Stimulated activated CD4-positive, alpha-beta T cell treated with anti-CD3 and anti-CD28 coated beads, Interleukin-15, amount 100 ng/mL, for 24 hours (primary cell): ENCODE measurements at places on chromosomes 3 and 15.
A peak's percentile ranks its signal among the peaks of the same experiment; 100 is the strongest.

DNA sequence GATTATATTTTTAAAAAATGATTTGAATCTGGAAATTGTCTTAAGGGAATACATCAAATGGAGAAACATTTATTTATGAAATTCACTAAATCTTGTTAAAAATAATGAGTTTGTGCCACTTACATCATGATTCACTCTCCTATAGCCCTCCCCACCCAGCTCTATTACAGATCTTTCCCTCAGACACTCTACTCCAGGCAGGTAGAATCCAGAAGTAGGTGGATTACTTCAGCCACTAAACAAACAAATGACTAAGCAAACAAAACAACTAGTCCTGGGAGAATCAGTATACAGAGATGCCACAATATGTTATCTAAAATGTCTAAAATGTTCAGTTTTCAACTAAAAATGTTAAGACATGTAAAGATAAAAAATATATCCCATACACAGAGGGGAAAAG is 608.1 kb upstream of the UBE2E2 start:
- no peak for DNase-seq

- DNase-seq: no peak
Observed at GRCh38 chr3:126287536-126288241, 69.5 kb downstream of the KLF15 start.

- DNase-seq: no peak
Observed at GRCh38 chr15:66879531-66880368, 177.7 kb downstream of the SMAD6 start.

DNA sequence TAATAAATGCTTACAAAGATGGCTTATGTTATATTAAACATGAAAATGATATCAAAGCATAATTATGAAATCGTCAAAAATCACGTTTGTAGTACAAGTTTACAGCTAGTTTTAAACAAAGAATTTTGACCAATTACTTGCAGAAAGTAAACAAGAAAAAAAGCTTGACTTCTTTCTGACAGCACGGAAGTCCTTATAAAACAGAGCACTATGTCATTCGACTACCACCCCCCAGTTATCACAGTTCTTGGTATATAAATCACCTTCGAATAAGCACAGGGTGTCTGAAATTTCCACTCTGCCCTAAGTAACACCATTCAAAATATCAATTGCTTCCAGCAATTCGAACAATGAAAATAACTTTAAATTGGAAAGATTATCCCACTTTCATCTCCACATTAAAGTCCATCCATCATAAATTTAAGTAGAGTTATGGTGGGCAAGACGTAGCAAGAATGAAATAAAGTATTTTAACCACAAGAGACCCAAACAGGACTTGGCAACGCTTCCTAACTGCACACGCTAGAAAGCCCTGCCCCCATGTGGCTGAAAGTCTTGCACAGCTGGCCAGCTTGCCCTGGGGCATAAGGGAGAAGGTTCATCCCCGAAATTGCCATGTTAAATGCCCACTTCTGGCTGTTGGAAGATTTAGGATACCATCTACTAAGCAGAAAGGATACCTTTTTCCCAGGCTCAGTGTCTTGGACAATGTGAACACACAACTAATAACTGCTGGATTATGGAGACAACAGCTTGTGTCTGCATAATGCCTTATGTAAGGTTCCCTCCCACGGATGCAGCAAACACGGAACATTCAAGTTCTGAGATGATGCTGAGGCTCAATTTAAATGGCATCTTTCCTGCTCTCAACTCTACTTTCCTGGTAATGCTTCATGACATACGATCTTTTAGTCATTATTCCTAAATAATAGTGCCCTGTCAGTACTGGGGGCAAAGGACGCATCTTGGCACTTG is 116.4 kb upstream of the TJP1 start:
- no peak for DNase-seq

DNA sequence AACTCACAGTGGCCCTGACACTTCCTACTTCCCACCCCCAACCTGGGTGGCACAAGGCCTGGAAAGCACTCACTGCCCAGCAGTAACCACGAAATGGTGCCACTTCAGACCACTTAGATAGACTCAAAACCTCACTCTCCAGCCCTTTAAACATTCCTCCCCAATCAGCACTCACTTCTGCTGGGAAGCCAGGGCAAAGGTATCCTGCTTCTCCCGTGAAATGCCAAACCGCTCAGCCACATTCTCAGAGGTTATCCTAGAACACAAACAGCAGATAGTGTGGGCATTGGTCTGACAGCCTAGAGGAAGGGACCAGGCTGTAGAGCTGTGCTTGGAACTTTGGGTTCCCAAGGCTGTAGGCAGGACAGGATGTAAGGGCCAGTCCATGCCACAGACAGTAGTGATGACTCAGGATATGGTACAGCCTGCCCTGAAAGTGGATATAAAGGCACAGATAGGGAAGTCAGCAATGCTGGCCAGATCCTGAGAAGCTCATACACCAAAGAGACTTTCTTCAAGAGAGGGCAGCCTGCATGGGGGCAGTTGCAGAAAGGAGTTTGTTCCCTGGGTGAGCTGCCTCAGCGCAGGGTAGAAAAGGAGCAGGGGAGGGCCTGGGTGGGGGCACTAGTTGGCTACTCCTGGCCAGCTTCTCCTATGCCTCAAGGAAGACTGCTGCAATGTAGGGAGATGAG is 9.2 kb downstream of the ACAA1 start:
- DNase-seq: no peak

GRCh38 chr3:111853068-111853467 is 6.0 kb upstream of the PHLDB2 start:
- DNase-seq: no peak

- DNase-seq: no peak
Observed at GRCh38 chr15:26148156-26148860, 285.2 kb upstream of the ATP10A start.

- no peak for DNase-seq
Observed at GRCh38 chr3:135237371-135238143, 442.5 kb downstream of the EPHB1 start.

DNA sequence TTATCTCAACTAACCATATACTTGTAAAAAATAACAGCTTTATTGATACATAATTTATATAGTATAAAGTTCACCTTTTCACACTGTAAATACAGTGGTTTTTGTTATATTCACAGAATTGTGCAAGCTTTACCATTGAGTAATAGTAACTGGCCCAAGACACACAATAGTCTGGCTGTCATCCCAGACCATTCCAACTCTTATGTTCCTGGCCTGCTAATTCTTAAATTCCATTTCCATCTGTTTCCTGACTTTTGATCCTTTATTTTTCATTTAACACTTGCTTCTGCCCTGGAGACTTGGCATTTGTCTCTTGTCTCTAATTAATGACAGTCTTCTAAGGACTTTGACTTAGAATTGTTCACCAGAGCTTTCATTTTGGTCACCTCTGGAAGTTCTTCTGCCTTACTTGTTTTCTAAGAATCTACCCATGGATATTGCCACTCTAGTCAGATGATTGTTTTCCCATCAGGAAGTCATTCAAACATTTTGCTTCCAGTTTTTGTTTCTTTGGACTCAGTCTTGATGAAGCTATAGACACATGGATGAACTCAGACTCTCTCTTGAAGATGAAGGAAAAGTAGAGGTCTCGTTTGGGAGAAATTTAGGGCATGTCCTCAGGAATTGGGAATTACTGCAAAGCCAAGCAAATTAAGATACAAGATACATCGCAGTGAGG is 27.2 kb upstream of the PLSCR4 start:
- DNase-seq: no peak

GRCh38 chr15:52682781-52683180 is 3.6 kb upstream of the ATOSA start:
- DNase-seq: no peak

- no peak for DNase-seq
Observed at GRCh38 chr3:43081796-43082195, 24.1 kb downstream of the POMGNT2 start.

DNA sequence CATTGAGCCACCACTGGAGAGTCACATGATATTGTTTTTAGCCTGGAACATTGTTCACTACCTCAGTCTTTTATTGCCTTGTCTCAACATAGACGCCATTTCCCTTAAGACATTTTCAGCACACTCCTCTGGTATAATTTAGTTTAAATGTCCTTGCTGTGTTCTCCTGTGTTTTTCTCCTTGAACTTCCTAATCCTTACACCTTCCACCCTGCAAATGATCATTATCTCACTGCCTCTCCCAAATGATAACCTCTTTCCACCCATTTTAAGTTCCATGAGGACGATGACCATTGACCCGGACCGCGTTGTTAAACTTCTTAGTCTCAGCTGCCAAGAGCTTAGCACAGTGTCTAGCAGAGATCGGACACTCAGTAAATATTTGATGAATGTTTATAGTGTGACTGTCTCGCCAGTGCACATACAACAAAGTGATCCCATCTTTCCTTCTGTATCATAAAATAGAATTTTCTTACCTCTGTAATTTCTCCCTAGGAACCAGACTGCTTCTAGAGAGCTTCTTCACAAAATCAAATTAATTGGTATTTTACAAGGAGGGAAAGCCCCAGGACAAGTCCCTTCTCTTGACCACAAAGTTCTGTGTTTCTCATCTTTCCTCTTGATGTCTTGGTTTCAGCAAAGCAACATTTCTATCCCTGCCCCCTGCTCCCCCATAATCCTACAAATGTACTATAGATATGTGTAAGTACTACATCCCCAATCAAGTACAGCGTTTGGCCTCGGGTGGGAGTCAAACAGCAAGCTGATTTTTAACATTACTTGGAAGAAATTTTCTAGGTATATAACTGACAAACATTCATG is 429.6 kb downstream of the LPP start:
- DNase-seq: peak; percentile 51

DNA sequence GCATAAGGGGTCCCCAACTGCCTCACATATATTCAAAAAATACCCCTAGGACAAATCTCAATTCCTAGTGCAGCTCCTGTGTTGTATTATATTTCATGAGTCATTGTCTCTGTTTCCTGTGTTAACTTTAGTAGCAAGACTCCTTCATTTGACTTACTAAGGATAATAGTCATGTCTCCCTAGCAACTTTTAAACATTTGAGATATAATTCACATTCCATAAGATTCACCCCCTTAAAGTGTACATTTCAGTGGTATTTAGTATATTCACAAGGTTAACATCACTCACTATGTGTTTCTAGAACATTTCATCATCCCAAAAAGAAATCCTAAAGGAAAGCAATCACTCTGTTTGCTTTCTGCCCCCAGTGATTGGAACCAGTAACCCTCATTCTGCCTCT is 121.3 kb upstream of the WNT7A start:
- no peak for DNase-seq

GRCh38 chr3:126394977-126395321 is 240 bp downstream of the CFAP100 start:
- no peak for DNase-seq

GRCh38 chr15:34791701-34792100 is 3.6 kb downstream of the ACTC1 start:
- no peak for DNase-seq

GRCh38 chr15:66631616-66632263 is 65.9 kb upstream of the LCTL start:
- no peak for DNase-seq

DNA sequence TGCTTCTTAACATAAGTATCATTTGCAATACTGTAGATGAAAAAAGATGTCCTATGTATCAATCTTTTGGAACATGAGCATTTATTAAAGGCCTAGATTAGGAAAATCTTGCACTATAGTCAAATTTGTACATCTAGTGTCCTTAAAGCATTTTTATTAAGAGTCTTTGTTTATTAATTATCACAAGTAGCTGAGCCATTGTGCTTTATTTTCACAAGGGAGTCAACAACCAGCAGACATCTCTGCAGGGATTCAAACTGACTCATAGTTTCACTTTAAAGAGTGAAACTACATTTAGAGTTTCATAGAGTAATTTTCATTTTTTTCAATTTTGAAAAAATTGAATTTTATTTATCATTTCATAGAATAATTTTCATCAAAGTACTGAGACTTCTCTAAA is 94.5 kb upstream of the EIF1B start:
- DNase-seq: no peak

- no peak for DNase-seq
Observed at GRCh38 chr15:41465822-41466421, 27.8 kb upstream of the ITPKA start.

- peak; percentile 32 for DNase-seq
Observed at GRCh38 chr3:56921573-56922453, 120.1 kb upstream of the ARHGEF3 start.

DNA sequence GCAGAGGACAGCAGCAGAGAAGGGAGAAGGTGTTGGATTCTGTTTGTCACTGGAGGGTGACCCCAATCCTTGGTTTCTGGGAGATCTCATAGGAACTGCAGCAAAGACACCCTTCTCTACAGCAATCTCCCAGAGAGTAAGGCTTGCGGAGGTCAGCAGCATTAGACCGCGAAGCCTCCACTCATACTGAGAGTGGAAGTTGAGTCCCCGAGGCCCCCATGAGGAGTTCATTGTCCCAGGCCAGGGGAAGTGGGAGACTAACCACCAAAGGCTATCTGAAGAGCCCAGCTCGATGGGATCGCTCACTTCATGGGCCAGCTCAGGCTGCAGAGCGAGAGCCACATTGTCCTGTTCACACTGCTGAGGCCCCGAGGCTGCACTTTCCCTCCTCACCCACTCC is 44.6 kb downstream of the GLDN start:
- no peak for DNase-seq

- no peak for DNase-seq
Observed at GRCh38 chr3:146505516-146505915, 36.2 kb upstream of the PLSCR2 start.

- DNase-seq: no peak
Observed at GRCh38 chr15:61935493-61935892, 124.8 kb downstream of the VPS13C start.

DNA sequence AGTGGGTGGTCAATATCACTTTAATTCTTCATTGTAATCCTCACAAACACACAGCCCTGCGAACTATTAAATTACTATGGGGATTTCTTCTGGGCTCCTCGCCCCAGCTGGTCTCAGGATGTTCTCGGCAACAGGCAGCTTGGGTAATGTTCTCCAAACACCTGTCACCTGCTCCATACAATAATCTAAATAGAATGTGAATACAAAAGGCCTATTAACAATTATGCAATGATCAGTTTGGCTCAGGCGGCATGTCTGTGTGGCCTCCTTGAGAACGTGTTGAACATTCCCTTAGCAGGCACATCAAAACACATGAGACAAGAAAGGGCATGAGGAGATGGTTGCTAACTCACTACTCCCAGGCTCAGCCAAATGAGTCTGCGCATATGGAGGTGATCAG is 158.6 kb upstream of the KBTBD8 start:
- DNase-seq: no peak

- DNase-seq: peak; percentile 29
Observed at GRCh38 chr3:190491533-190492054, 22.3 kb upstream of the IL1RAP start.
